ENCODE measurements at places on chromosomes 6 and 20.
A peak's percentile ranks its signal among the peaks of the same experiment; 100 is the strongest.

DNA sequence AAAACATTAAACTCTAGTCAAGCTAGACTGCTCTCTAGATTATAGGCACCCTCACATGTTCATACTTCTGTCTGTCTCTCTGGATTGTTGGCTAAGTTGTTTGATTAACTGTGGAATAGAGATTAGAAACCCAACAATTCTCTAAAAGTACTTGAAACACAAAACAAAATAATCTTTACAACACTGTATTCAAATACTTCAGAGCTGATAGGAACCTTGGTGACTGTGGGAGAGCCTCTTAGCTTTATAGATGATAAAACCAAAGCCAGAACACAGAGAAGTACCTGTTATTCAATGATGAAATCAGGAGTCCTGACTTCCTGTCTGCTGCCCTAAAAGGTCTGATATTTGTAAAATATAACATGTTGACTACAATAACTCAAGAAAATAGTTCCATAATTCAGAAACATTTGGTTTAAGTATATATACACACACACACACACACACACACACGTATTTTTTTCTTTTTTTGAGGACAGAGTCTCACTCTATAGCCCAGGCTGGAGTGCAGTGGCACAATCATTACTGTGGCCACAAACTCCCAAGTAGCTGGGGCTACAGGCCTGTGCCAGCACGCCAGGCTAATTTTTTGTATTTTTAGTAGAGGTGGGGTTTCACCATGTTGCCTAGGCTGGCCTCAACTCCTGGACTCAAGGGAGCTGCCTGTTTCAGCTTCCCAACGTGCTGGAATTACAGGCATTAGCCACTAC, 222.0 kb downstream of the FUT9 start:
- no peak for DNase-seq

GRCh38 chr6:27772261-27773001, 139.8 kb downstream of the OR2B2 start:
- DNase-seq, result no peak

DNA sequence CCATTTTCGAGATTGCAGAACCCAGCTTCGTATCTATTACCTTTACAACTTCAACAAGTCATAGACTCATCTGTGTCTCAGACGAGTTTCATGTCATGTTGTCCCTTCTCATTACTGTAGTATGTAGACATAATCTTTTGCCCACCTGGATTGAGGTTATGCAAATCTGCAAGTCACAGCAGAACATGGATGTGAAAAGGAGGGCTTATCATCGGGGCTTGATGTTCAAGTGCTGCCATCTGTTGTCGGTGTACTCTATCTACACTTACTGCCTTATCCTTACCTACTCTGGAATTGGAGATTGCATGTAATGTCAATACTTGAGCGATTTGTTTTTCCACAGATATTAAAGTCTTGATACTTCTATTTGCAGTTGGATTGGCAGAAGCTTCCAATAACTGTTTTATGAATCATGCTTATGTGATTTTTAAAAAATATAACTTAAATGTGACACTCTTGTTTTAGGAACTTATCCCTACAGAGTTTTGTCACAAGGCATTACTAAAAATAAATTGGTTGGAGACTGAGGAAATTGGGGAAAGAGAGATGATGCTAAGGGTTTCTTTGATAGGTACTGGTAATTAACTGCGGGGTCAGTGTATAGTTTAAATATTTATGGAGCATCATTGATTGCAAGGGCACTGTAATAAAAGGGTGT, 3.0 kb upstream of the GOPC start:
- peak; percentile 19 for DNase-seq

GRCh38 chr6:107114926-107115694, at the start of gene BEND3:
BEND3 (minus strand) TSS chr6:107115515; CDS start chr6:107099285, 16,230 bp downstream.
- DNase-seq, result no peak

DNA sequence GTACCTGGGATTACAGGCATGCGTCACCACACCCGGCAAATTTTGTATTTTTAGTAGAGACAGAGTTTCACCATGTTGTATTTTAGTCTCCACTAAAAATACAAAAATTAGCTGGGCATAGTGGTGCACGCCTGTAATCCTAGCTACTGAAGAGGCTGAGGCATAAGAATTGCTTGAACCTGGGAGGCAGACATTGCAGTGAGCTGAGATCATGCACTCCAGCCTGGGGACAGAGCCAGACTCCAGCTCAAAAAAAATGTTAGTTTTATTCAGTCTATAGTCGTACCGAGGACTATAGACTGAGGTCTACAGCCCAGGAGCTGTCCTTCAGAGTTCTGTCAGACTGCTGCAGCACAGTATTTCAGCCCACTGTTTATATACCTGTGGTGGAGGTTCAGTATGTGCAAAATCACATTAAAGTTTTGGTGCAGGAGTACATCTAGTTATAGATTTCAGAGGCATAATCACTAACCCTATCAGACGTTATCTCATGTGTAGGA, 3.6 kb upstream of the CASP8AP2 start:
- DNase-seq, result no peak

GRCh38 chr20:40154514-40154913, 534.5 kb downstream of the MAFB start:
- no peak for DNase-seq

GRCh38 chr6:31779908-31780307, 2.8 kb upstream of the VWA7 start:
- DNase-seq, result no peak

- DNase-seq, result no peak
Observed at GRCh38 chr6:3970097-3970496, 108.8 kb downstream of the FAM217A start.

GRCh38 chr20:25586877-25587276, 1.5 kb upstream of the NINL start:
- no peak for DNase-seq

DNA sequence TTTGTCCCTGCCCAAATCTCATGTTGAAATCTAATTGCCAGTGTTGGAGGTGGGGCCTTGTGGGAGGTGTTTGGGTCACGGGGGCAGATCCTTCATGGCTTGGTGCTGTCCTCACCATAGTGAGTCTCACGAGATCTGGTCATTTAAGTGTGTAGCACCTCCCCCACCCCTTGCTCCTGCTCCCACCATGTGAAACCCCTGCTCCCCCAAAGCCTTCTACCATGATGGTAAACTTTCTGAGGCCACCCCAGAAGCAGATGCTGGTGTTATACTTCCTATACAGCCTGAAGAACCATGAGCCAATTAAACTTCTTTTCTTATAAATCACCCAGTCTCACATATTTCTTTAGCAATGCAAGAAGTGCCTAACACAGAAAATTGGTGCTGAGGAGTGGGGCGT, 19.9 kb upstream of the THBS2 start:
- no peak for DNase-seq

DNA sequence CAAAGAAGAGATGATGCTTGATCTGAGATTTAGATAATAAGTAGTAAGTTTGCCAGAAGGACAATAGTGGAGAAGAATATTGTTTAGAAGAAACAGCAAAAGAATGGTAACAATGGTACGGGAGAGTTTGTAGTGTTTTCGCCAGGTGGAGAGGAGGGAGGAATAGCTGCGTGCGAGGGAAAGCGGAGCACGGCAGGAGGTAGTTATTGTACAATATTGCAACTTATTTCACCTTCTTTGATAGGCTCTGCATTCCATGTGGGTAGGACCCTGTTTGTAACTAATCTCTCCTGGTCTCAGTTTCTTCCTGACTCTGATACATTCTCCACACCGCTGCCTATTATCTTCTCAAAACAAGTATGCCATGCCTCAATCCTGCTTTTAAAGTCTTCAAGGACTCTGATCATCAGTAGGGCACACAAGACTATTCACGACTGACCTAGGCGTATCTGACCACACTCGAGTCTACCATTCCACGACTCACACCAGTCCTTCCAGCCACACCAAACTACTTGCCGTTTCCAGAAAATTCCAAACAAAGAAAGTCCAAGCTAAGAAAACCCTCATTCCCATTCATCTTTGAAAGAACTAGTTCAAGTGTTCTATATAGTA, 1.1 kb downstream of the PPIL4 start:
- no peak for DNase-seq

DNA sequence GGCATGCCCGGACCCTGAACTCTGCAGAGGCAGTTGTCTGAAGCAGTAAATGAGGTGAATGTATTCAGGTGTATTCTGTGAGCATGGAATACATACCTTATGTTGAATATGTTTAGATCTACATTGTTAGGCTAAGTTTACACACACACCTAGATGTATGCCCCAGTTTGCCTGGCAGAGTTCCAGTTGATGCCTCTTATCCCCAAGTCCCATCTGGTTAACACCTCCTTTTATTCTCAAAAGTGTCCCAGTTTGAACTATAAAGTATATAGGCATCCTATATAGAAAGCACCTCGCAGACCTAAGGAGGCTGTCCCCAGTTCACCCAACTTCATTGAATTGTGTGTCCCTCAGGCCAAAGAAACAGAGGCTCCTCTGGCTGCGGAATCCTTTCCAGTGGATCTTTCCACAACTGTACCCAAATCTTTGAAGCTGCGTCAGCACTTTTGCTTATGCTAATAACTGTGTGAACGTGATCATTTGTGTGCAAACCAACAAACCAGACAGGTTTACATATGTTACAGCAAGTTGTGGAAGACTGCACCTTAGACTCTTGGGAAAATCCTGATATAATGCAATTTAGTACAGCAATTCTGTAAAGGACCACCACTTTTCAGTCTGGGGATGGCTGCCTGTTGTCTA, 4.8 kb upstream of the DHX35 start:
- DNase-seq, result no peak

GRCh38 chr6:147651249-147652063, 143.0 kb downstream of the SAMD5 start:
- DNase-seq, result no peak

DNA sequence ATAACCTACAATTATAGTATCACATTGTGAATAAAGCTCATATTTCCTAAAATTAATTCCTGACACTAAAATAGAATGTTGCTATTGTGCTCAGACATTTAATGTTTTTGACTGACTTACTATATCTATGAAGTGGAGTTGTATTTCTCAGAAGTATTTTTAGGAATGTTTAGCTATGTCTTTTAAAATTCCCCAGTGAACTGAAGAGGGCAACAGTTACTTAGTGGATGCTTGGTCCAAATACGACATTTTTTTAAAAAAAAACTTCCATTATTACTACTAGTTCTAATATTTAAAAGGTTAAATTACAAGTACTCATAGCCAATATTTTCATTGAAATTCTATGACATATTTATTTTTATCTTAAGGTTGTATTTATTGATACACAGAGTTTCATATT, 460.2 kb downstream of the COL12A1 start:
- DNase-seq, result no peak

DNA sequence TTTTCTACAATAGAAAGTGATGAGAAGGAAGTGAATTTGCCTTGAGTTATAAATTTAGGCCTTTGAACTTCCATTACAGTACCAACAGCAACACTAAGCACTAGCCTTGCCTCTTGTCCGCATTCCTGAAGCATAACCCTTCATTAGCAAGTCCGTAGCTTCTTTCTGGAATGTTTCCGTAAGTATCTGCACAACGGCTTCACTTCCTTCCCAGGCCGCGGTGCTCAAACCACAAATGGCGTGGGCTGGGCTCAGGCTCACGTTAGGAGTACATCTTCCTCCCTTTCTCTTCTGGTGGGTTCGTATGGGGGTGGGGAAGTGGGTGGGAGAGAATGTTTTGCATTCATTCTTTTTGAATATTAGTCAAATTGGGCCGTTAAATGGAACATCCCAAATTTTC, 193.8 kb upstream of the SNX9 start:
- DNase-seq, result no peak

- no peak for DNase-seq
Observed at GRCh38 chr6:19795211-19795610, 42.0 kb upstream of the ID4 start.

DNA sequence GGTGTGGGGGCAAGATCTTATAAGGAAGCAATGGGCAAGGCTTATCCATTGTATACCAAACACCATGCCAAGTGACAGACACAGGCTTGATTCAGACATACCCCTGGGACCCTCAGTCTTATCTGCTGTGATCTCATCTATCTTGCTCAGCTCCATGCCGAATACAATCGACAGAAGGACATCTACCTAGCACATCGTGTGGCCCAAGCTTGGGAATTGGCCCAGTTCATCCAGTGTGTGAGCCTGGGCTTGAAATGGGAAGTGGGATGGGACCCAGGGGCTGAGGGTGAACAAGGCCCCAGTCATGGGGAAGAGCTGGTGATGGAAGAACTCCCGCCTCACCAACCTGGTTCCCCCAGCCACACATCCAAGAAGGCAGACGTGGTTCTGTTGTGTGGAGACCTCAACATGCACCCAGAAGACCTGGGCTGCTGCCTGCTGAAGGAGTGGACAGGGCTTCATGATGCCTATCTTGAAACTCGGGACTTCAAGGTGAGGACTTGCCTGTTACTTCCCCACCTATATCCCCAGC, 1.9 kb downstream of the SMPD2 start:
- DNase-seq, result no peak

GRCh38 chr6:134437376-134437775, 119.5 kb upstream of the SGK1 start:
- DNase-seq, result no peak

- no peak for DNase-seq
Observed at GRCh38 chr20:23361119-23361475, 885 bp upstream of the GZF1 start.

- DNase-seq, result no peak
Observed at GRCh38 chr6:131519670-131520436, 53.2 kb upstream of the ARG1 start.

- no peak for DNase-seq
Observed at GRCh38 chr6:136127873-136128272, 122.2 kb downstream of the MTFR2 start.

DNA sequence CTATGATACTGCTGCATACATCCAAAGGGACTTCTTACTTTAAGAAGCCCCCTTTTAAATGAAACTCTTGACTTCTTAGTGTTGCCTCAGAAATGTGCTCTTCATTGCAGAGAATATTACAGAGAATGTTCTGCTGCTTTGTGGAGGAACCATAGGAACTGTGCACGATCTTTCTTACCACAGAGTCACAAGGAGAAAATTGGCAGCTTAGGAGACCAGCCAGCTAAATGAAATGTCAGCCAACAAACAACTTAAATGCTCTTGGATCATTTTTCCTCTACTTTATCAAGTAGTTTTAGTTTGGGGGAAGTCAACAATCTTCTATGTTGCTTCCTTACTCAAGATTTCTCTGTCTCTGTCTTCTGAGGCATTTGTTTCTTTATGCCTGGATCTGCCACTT, 125.9 kb upstream of the MLIP start:
- DNase-seq, result no peak

Measured in BJ (cell line).